LHCN-M2 (cell line): ENCODE measurements at places on chromosomes 12 and 14. TPM values are rescaled to one million over a fixed set of nuclear protein-coding genes. Genes with fewer than 3 reads are reported as not detected.

The CCDC88C gene
- 0.06 TPM in 1 of 2 replicates, not detected in the other for total RNA-seq

The ANO4 gene
- total RNA-seq, result 8.3 and 8.8 TPM in 2 replicates

The PHLDA1 gene
- total RNA-seq, result 191 TPM in 2 replicates

The BORCS5 gene
- 3.3 and 6.5 TPM in 2 replicates for total RNA-seq

The RPGRIP1 gene
- total RNA-seq, result not detected in 2 replicates

The DIO3 gene
- total RNA-seq, result not detected in 2 replicates

The MAX gene
- total RNA-seq, result 44.8 and 45.9 TPM in 2 replicates

The VRTN gene
- total RNA-seq, result not detected in 2 replicates

The CEBPE gene
- 0.11 TPM in 1 of 2 replicates, not detected in the other for total RNA-seq

The ACVRL1 gene
- 1.5 and 2.6 TPM in 2 replicates for total RNA-seq

The RTL1 gene
- not detected in 2 replicates for total RNA-seq

The POLR3B gene
- 10.6 and 13.3 TPM in 2 replicates for total RNA-seq

The PIANP gene
- total RNA-seq, result 0.34 TPM in 1 of 2 replicates, not detected in the other

The ING4 gene
- total RNA-seq, result 26.3 and 40.8 TPM in 2 replicates

The TRPV4 gene
- 0.34 TPM in 1 of 2 replicates, not detected in the other for total RNA-seq

The IFNG-AS1 gene
- total RNA-seq, result not detected in 2 replicates

The KRT71 gene
- not detected in 2 replicates for total RNA-seq

The RIN3 gene
- 1.5 and 2.1 TPM in 2 replicates for total RNA-seq

The KLHL33 gene
- not detected in 2 replicates for total RNA-seq

The TPPP2 gene
- not detected in 2 replicates for total RNA-seq

The A2M gene
- 0.06 TPM in 1 of 2 replicates, not detected in the other for total RNA-seq

The NPFF gene
- total RNA-seq, result not detected in 2 replicates

The SLC25A21 gene
- total RNA-seq, result 0.19 and 0.57 TPM in 2 replicates

The NEUROD4 gene
- not detected in 2 replicates for total RNA-seq

The P3H3 gene
- 47.6 and 58.4 TPM in 2 replicates for total RNA-seq

The CIDEB gene
- total RNA-seq, result 0.34 TPM in 1 of 2 replicates, not detected in the other

The NRXN3 gene
- total RNA-seq, result 0.23 TPM in 1 of 2 replicates, not detected in the other

The KRT85 gene
- not detected in 2 replicates for total RNA-seq

The KRT86 gene
- 0.06 TPM in 1 of 2 replicates, not detected in the other for total RNA-seq

The DHRS2 gene
- total RNA-seq, result 1.0 and 2.4 TPM in 2 replicates

The DCN gene
- total RNA-seq, result 447 and 478 TPM in 2 replicates

The CISTR gene
- not detected in 2 replicates for total RNA-seq

The OAS3 gene
- total RNA-seq, result 9.8 and 13.8 TPM in 2 replicates

The NFE2 gene
- total RNA-seq, result 0.06 TPM in 1 of 2 replicates, not detected in the other

The ABCD2 gene
- total RNA-seq, result 0.06 and 0.40 TPM in 2 replicates

The DACT1 gene
- total RNA-seq, result 0.90 and 1.5 TPM in 2 replicates
